ENCODE measurements at places on chromosomes 3 and 15.

- DNase-seq: no peak
Measured at GRCh38 chr15:57550640-57551039, 41.1 kb upstream of the MYZAP start.

DNA sequence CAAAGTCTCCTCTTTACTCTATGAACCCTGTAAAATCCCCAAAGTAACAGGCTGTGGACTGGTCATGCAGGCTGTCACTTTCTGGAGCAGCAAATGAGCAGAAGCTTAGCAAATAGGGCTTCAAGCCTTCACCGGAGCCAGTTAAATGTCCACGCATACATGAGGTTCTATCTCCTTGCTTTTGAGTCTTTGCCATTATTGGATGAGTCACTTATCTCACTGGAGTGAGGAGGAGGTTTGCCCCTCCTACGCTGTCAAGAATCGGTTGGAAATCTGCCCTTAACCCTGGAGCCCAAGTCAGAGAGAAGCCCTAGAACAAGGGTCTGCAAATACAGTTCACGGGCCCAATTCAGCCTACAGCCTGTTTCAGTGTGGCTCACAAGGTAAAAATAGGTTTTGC, 126.1 kb upstream of the CTNNB1 start:
- DNase-seq: no peak

- DNase-seq: no peak
Measured at GRCh38 chr15:71085809-71086208, 29.5 kb upstream of the THSD4 start.

DNA sequence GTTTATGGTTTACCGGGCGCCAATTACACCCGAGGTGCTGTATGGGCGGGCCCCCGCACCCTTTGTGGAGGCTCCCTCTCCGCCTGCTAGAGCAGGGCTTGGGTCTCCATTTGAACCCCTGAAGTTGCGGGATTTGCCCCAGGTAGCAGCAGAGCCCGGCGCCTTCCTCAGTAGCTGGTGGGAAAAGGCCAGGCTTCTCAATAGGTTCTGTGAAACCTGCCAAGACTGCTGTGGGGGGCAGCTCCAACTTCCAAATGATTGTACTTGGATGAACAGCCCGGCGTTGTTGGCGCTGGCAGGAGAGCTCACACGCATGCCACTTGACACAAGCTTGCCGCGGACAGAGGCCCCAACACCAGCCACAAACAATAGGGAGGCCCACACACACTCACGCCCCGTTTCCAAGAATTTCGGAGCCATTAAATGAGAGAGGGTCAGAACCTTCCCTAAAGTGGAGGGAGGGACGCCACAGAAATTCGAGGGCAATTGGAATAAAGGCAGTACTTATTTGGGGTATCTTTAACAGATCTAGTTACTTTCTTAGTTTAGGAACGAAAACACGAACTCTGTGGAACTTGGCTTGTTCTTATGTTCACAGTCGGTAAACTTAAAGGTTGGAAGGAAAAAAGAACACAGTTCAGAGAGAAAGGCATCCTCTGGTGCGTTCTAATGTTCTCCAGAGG, 1.4 kb downstream of the EPHB3 start:
- no peak for DNase-seq

GRCh38 chr3:72390841-72391240, 457.4 kb downstream of the SHQ1 start:
- DNase-seq: no peak

DNA sequence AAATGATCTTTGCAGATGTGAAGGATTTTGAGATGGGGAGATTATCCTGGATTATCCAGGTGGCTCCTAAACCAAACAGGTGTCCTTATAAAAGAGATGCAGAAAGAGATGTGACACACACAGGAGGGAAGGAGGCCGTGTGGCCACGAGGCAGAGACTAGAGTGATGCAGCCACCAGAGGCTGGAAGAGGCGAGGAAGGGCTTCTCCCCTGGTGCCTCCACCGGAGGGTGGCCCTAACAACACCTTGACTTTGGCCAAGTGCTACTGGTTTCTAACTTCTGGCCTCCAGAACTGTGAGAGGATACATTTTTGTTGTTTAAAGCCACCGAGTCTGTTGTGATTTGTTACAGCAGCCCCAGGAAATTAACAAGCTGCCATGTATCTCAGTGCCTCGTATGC, 127.1 kb downstream of the ASB7 start:
- no peak for DNase-seq

GRCh38 chr3:149395107-149396089, 17.9 kb upstream of the TM4SF1 start:
- DNase-seq: no peak

- DNase-seq: no peak
Measured at GRCh38 chr15:58486564-58486963, 54.8 kb downstream of the LIPC start.

GRCh38 chr15:77373441-77373840, 46.5 kb downstream of the PEAK1 start:
- no peak for DNase-seq

DNA sequence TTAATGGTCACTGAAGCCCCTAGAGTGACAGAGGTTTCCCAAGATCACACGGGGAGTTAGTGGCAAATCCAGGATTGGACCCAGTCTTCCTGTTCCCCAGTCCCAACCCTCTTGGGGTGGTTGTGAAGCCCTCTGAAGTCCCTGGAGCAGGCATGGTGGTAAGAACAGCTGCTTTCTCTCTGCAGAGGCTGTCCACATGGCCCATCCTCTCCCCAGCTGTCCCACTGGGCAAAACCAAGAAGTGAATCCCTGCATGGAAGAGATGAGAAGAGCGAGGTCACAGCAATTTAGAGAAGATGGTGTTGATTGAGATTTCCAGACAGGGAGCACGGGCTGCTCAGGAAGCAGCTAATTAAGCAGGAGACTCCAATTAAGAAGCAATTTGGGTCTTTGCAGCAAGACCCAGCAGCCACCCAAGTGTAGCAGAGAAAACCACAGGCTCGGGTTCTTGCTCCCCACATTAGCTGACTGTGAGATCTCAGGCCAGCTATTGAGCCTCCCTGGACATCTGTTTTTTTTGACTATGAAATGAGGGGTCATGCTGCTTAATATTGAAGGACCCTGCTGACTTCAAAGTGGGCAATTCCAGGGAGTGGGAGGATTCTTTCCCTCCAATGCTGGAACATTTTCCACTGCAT, 14.8 kb upstream of the HDAC11 start:
- DNase-seq: no peak

DNA sequence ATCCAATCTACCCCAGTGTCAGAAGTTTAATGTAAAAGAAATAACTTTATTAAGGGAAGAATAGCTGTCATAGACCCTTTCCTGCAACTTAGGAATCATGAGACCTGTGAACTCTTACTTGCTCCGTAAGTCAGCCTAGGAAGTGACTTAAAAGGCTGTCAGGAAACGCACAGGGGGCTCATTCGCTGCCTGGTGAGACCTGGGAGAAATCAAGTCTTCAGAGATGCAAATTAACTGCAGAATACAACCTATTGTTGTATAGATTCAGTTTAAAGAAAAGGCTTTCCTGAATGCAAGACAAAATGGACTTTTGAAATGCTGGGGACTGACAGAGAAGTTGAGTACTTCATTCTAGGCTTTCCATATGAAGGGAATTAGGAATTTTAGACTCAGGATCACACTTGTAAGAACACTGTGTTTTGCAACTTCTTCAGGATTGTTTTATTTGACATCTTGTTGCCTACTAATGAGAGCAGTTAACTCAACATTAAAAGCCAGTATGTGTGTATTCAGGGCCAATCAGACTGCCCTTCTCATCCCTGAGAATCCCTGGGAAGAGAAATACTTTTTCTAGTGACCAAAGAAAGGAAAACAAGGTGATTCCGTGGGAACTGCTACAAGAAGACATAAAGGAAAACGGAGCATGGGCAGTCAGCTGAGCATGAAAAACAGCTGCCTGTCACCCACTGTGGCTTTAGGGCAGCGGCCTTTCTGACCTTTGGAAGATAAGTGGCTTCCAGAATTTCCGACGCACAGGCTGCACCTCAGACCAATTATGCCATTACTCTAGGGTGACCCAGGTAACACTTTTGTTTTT, 18.5 kb upstream of the DPPA4 start:
- no peak for DNase-seq

DNA sequence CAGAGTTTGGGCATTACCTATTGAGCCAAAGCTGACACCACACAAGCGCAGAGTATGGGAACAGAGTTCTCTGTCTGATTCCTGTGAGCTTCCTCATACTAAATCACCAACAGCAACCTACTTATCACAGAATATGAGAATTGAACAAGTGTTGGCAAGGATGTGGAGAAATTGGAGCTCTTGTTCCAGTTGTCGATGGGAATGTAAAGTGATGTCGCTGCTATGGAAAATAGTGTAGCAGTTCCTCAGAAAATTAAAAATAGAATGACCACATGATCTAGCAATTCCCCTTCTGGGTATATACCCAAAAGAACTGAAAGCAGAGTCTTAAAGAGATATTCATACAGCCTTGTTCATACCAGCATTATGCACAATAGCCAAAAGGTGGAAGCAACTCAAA, 33.4 kb downstream of the CD86 start:
- DNase-seq: no peak

GRCh38 chr3:131608741-131609140, 106.0 kb upstream of the MRPL3 start:
- DNase-seq: no peak

DNA sequence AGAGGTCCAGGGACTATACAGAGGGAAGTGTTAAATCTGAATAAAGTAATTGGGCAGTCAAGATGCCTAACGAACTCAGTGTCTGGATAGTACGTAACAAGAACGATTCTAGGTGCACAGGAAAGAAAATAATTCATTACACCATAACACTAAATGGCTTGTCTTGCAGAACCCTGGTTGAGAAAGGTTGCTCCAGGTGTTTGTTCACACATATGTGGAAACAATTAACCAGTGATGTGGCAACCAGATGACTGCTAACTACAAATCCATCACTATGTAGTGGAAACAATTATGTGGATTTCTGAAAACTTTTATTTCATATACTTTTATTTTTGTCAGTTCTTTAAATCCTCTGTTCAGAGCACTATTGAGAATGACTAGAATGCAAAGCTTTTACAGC, 10.4 kb upstream of the HDC start:
- no peak for DNase-seq

DNA sequence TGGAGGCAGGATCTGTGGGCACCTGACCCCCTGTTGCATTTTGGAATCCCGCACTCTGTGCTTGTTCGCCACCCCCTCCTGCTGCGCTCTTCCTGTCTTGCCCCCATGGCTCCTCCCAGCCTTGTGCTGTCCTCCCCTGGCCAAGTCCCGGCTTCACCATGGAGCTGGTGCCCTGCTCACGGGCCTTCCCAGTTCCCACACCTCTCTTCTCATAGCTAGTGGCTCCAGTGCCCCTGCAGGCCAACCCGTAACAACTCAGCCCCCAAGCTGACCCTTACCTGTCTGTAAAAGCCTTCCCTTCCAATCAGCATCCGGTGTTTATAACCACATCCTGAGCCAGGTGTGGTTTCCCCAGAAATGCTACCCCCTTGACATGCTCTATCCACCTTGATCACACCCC, 407.7 kb upstream of the C2CD4B start:
- no peak for DNase-seq

DNA sequence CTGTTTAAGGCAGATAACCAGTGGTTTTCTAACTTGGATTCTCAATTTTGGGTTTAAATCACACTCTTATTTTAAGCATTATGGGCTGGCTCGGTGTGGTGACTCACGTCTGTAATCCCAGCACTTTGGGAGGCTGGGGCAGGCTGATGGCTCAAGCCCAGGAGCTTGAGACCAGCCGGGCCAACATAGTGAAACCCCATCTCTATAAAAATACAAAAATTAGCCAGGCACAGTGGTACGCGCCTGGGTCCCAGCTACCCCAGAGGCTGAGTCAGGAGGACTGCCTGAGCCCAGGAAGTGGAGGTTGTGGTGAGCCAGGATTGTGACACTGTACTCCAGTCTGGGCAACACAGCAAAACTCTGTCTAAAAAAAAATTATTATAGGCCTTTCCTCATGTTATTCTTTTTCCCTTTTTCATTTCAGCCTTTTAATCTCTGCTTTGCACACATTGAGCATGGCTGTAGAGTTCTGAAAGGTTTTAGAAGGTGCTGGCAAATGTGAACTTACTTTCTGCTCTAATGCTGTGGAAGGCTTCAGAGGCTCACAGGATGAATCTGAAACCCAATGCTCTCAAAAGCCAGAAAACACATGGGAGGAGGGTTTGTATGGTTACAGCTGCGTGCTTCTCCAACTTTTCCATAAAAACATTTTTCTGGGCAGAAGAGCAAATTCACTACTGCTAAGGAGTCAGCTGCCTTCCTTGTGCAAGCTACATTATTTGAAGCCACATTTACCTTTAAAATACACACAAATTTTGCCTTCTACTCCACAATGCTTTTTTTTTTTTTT, 32.5 kb downstream of the CHAC1 start:
- peak; percentile 37 for DNase-seq

DNA sequence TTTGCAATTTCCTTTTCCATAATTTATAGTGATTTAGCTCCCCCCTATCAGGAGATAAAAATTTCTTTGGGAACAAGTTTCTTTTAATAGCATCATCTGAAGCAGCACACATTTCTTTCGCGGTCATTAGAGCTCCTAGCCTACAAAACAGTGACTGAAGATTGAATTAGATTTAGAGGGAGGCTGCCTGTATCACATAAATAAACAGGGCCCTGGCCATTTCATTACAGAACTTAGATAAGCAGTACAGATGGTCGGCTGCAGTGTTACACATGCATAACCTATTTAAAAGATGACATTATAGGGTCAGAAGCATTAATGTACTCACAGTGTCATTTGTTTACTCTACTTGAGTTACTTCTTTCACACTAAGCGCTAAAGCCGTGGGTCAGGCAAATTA, 81.4 kb upstream of the SLC25A26 start:
- no peak for DNase-seq

DNA sequence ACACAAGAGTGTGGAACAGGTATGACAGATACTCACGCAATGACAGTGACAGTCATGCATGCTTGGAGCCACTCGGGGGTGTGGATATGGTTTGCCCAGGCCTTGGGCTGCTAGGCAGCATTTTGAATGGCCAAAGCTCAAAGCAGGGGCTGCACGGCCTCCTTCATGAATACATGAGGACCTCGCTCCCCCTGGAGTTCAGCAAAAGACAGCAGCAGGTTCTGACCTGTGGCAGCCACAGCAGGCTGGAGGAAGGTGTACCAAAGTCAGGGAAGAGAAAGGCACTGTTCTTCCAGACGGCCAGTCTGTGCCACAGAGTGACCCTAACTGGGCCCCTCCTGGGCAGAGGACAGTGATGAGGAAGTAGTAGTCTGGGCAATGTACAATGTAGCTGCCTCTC, 88.2 kb upstream of the C2CD4B start:
- DNase-seq: no peak

- peak; percentile 86 for DNase-seq
Measured at GRCh38 chr3:184786280-184786941, 25.6 kb upstream of the VPS8 start.

GRCh38 chr3:81910244-81910852, 148.9 kb upstream of the GBE1 start:
- DNase-seq: no peak

DNA sequence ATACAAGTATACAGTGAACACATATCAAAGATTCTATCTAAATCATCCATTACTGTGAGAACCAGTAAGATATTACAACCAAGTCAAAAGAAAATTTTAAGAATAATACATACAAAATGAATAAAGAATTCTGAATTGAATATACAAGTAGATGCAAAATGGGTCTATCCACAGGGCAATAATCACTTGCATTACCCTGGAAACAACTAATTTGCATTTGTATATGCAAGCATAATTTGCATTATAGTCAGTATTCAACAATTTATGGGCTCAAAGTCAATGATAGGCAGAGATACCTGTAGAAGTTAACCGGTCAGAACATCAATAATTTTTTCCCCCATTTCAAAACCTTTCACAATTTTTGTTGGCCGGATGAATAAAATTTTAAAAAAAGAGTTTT, 512.2 kb upstream of the ALCAM start:
- DNase-seq: no peak

GRCh38 chr3:156037356-156037755, 83.0 kb upstream of the KCNAB1 start:
- DNase-seq: no peak

Data from AG09309 (cell line).